ENCODE measurements at places on chromosomes 1 and 21.

DNA sequence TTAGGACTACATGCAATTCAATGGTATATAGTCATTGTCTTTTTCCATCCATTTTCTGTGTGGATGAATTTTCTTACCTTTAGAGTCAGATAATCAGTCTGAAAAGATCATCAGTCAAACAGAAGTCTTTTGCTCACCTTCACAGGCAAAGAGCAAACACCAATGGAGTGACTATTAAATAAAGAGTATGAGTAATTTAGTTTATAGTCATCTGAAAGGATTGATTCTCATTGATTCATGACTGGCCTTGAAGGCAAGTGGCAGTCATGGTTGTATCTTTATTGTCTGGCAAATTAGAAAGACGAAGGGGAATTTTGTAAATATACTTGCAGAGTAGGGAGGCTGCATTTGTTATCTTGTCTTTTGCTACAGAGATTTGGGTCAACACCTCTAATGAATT, 89.9 kb downstream of the EPB41 start:
- DNase-seq = no peak

GRCh38 chr1:17301767-17302166, 6.2 kb upstream of the PADI4 start:
- no peak for DNase-seq

- no peak for DNase-seq
Measured at GRCh38 chr1:184272175-184272866, 114.5 kb upstream of the C1orf21 start.

DNA sequence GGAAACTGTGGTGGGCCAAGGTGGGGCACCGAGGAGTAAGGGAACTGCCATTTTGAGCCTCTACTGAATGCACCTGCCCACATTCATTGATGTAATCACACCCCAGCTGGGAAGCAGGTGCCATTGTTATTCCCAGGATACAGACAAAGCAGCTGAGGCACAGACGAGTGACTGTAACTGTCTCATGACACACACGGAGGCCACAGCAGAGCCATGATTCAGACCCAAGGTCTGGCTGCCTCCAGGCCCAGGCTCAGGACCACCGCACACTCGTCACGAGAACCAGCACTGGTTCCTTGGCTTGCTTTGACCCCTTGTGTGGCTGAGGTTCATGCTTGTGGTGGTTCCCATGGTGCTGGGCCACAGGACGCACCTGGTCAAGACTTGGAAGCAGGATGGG, 45.6 kb upstream of the CLIC4 start:
- DNase-seq = no peak

- DNase-seq = no peak
Measured at GRCh38 chr1:51753969-51754368, 124.6 kb downstream of the NRDC start.

DNA sequence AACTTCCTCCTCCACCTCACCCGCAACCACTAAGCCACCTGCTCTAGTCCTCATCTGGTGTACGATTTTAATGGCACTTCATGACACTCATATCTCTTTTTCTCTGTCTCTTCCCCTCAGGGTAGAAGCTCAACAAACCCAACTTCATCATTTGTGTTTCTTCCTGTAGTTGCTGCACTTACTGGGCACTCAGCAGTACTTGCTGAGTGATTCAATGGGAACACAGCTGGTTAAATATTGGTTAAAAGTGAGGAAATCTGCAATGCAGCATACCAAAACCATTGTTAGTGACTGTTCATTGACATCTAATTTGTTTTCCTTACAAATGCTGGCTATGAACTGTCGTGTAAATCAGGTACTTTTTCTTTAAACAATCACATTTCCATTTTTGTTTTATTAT, 541.1 kb upstream of the PRMT6 start:
- DNase-seq = no peak

GRCh38 chr1:78536427-78536826, 45.7 kb downstream of the PTGFR start:
- DNase-seq = no peak

GRCh38 chr1:21762022-21762404, 20.9 kb downstream of the USP48 start:
- no peak for DNase-seq

GRCh38 chr21:41369105-41369919, 7.5 kb downstream of the MX2 start:
- DNase-seq = no peak

DNA sequence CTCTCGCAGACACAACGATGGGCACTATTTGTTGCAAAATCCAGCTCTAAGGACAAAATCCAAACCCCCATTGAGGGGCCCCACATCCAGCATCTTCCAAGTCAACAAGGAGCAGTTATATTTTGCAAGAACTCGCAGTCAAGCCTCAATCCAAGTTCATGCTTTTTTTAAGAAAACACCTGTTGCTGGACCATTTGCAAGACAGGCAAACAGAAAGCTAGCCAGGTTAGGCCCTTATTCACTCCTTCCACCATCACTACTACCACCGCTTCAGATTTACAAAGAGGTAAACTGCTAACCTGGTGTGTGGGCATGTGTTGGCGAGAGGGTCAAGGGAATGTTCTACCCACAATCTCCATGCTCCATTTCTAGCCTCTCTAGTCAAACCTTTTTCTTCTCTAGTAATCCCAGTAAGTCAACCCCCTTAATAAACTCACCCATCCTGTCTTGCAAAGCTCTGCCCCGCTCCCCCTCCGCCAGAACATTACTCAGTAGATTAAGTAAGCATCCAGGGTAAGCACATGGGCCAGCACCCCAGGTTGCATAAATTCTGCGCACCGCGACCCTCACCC, 703 bp downstream of the ERI3 start:
- no peak for DNase-seq

DNA sequence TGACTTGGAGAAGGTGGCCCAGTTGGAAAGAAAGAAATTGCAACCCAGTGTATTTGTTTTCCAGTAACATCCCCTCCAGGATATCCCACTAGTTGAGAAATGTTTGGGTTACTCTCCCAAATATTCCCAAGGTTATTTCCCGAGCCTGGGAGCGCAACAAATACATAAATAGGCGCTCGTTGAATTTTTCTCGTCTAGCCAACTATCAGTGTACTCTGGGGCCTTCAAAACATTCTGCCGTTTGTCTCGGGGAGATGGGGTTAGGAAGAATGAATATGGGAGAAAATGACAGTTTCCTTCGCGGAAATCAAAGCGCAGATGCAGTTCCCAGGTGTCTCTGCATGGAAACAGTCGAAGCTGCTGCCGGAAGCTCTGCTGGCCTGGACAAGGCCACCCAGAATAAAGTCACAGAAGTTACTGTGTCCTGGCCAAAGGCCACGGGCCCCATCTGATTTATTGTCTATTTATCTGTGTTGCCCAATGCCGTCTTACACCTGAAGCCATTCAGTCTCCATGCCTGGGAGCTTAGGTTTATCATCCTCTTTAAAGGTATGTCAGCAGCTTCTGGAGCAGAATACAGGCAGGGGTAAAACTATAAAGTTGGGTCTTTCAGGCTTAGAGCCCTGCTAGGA, 1.0 kb downstream of the C1orf115 start:
- no peak for DNase-seq

DNA sequence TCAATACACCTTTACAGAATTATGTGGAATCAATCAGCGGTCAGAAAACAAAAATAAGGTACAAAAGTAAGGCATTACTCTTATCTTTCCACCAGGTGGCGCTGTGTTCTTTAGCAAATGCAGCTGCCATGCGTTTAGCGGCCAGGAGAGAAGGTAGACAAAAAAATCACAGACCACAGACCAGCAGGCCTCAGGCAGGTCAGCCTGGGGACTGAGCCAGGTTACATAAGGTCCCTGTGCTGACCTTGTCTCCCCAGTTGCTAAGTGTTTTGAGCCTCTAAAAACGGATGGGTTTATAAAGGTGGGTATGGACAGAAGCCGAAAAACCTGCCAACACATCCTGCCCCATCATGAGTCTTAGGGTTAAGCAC, 2.8 kb downstream of the RGS16 start:
- DNase-seq = no peak

- no peak for DNase-seq
Measured at GRCh38 chr1:97200595-97200994, 479.0 kb downstream of the PTBP2 start.

DNA sequence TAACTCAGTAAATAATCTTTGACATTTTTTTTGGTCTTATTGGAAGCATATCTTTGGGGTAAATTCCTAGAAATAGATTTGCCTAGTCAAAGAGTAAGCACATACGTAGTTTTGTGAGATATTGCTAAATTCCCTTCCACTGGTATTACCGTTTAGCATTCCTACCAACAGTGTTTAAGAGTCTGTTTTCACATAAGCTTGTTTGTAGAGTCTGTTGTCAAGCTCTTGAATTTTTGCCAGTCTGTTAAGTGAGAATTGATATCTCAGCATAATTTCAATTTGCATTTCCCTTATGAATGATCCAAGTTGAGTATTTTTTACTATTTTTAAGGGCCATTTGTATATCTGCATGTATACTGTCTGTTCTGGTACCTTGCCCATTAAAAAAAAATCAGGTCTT, 37.0 kb upstream of the MPC2 start:
- no peak for DNase-seq

GRCh38 chr21:42429856-42430255, 26.2 kb downstream of the UBASH3A start:
- no peak for DNase-seq

GRCh38 chr1:25608488-25609178, 8.0 kb upstream of the MAN1C1 start:
- DNase-seq = peak; percentile 79

GRCh38 chr21:32549886-32550285, 35.4 kb downstream of the TCP10L start:
- DNase-seq = no peak

- no peak for DNase-seq
Measured at GRCh38 chr1:10680487-10680886, 116.0 kb downstream of the CASZ1 start.

DNA sequence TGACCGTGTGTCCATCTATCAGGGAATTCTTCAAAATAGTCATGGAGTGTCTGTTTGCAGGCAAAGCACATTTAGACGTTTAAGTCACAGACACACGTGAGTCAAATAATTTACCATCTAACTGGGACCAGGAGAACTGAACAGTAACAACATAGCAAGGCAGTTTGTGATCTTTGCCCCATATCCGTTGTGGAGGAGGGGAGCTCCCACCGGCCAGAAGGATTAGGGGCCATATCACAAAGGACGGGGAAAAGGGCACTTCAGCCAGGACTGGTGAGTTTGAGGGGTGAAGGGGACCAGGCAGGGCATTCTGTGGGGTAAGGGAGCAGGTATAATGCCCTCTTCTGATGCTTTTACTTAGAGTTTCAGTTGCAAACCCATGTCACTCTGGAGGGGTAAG, 22.9 kb downstream of the ELAPOR1 start:
- no peak for DNase-seq

GRCh38 chr1:189669846-189670245, 807.8 kb downstream of the BRINP3 start:
- no peak for DNase-seq

GRCh38 chr21:36030581-36031189, 29.6 kb downstream of the SETD4 start:
- no peak for DNase-seq

- no peak for DNase-seq
Measured at GRCh38 chr1:9559673-9560072, 20.4 kb downstream of the SLC25A33 start.

DNA sequence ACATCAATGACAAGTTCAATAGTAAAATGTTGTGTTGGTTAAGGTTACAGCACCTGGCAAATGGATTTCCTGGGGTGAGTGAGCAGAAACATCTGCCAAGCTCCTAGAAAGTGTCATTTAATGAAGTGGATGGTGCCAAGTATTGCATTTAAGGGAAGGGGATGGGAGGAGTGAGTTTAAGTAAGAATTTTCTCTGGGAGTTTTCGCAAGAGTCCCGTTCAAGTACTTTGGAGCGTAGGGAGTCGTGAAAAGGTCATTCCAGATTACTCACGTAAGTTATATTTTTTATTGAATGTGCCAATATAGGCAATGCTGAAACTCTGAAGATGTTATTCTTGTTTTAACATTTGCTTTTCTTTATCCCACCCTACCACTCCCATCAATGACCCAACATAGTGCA, 117.4 kb upstream of the RAB3GAP2 start:
- no peak for DNase-seq

DNA sequence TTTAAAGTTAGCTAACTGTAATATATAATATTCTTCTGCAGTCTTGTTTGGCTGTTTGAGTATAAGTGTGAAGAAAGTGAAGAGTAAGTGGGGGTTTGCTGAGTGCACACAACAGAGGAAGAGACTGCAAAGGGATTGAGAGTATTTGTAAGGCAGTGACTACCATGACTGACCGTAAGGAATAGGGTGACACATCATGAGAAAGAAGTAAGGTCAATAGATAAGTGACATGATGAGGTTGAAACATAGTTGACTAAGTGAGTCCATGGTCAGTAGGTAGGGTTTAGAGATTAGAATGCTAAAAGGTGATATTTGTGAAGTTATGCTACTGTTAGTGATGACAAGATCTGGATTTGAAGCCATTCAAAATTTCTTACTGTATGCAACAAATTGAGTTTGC, 27.7 kb downstream of the WARS2 start:
- no peak for DNase-seq

- DNase-seq = no peak
Measured at GRCh38 chr21:25465263-25465662, 142.0 kb downstream of the MRPL39 start.

DNA sequence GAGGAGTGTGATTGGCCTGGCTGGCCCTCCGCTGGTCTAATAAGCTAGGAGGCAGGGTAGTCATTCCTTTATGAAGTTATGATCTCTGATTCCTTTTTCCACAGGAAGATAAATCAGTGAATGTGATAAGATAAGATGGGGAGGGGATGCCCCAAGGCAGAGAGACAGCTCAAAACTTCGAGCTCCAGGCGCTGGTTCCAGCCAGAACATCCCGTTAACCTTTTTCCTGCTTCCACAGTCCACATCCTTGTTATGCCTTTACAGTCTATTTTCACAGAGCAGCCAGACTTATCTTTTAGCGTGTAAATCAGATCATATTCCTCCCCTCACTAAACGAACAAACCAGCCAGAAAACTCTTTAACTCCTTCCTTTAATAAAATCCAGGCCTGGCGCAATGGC, 38.5 kb upstream of the BMP8B start:
- DNase-seq = no peak

GRCh38 chr1:215529111-215529510, 38.0 kb upstream of the KCTD3 start:
- no peak for DNase-seq

GRCh38 chr1:247401310-247402119, 14.5 kb upstream of the NLRP3 start:
- DNase-seq = no peak
